GM06990 (cell line): ENCODE measurements at places on chromosomes 5 and 9.

GRCh38 chr5:8138884-8139283, 269.9 kb downstream of the MTRR start:
- no peak for DNase-seq

DNA sequence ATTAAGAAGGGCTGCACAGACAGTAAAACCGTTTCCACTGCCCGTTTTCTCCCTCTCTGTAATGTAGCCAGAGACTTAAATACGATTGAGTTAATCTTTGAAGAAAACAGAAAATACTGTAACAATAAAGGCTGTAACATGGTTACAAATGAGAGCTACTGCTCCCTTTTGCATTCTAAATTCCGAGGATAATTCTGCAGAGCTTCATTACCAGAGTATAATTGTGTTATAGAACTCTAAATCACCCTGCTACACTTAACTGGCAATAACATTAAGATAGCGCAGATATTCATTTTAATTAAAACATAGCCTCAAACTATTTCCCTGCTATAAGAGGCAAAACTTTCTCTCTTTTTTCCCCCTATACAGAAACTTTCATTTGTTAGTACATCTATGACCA, 283.7 kb upstream of the BRINP1 start:
- no peak for DNase-seq

DNA sequence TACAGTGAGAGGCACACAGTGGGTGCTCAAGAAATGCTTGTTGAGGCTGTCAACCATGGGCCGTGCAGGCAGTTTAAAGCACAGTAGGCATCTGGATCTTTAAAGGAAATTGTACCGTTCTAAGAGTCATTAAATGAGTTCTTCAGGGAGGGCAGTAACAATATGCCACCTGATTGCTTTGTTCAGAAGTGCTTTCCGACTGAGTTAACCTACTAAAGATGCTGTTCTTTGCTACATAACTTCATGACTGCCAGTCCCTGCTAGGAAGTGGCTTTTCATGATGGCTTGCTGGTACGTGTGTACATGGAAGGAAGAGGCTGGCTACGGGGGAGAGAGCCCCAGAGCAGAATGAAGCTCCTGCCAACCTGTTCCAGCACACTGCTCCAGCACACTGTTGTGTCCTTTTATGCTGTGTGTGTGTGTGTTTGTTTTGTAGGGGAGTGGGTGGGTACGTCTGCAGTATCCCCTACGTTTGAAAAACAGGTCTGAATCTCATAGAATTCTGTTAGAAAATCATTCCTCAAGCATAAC, 41.9 kb upstream of the PPP2R2B start:
- no peak for DNase-seq

GRCh38 chr5:141001446-141001843, 35.2 kb downstream of the PCDHAC2 start:
- no peak for DNase-seq

GRCh38 chr5:137896560-137896959, 7.3 kb downstream of the PKD2L2 start:
- no peak for DNase-seq

GRCh38 chr9:73844135-73844534, 653.0 kb upstream of the RORB start:
- DNase-seq, result no peak

- DNase-seq, result no peak
Measured at GRCh38 chr5:57386958-57387357, 95.7 kb downstream of the ACTBL2 start.

DNA sequence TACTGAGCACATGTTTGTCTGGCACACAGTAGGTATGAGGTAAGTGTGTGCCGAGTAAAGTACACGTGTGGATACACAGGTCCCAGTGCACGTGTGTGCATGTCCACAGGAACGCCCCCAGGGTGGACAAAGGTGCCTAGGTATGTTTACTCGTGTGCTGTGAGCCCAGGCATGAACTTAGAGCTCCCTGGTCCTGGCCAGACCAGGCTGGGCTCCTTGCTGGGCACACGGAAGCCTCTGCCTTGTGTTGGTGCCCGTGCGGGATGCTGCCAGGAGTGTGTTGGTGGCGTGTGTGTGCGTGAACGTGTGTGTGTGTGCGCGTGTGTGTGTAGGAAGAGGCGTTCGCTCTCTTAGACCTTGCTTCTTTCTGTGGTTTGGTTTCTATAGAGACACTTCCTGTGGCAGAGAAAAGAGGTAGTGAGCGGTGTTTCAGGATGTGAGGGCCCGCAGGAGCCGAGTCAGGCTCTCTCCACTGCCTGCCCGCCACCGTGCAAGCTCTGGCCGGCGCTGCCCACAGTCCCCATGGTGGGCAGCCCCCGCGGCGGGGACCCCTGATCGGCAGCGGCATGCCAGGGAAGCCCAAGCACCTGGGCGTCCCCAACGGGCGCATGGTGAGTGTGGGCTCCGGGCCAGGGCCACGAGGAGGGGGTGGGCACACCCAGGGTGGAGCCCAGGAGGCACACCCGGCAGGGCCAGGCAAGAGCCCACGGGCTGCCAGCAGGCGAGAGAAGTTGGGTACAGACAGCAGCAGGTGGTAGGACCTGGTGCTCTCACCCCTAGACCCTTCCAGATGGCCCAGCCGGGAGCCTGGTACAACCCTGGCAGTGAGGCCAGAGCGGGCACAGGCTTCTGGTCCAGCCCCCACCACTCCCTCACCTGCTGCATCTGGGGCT, at the start of gene RGS14:
RGS14 (plus strand) TSS at position 466 of the 893 bp plus-strand sequence; CDS start at position 567, 101 bp downstream.
- DNase-seq, result peak; percentile 80

GRCh38 chr9:72144756-72145492, 4.3 kb upstream of the GDA start:
- no peak for DNase-seq

DNA sequence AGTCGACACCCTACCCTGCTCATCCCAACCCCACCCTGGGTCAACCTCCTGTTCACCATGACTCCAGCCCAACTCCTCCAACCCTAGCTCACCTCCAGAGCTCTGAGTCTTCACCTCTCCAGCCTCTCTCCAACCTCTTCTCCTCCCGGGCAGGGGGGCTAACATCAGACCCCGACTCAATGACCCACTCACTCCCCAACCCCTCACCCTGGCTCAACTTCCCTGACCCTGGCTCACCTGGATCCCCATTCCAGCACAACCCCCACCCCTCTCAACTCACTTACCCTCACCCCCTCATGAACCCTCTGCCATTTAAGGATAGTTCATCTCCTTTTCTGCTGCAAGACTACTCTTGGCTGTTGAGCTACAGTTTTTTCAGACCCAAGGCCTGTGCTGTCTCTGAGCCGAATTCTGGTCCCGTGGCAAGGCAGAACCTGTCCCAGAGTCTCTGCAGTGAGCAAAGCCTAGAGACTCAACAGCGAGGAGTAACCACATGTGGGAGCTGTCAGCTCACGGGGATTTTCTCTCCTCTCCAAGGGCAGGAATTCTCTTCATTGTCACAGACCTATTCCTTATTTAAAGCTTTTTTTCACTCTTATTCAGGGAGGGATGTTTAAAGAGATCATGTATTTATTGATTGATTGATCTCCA, 29.8 kb downstream of the ANKRD33B start:
- no peak for DNase-seq

DNA sequence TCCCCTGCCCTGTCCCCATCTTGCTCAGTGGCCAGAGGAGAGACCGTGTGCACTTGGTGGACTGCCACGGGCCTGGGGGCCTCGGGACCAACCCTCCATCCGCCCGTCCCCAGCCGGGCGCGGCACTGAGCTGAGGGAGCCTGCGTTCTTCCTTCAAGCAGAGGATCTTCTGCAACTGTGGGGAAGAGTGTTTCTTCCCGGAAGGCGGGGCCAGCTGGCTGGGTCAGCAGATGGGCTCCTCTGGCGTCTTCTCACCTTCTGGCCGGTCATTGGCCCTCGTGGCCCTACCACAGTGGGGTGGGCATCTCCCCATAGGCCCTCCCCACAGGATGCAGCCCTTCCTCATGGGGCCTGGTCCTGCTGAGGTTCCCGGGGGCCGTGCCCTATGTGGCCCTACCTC, 17.4 kb downstream of the RXRA start:
- no peak for DNase-seq

- DNase-seq, result no peak
Measured at GRCh38 chr5:170225326-170226128, 7.3 kb upstream of the C5orf58 start.

DNA sequence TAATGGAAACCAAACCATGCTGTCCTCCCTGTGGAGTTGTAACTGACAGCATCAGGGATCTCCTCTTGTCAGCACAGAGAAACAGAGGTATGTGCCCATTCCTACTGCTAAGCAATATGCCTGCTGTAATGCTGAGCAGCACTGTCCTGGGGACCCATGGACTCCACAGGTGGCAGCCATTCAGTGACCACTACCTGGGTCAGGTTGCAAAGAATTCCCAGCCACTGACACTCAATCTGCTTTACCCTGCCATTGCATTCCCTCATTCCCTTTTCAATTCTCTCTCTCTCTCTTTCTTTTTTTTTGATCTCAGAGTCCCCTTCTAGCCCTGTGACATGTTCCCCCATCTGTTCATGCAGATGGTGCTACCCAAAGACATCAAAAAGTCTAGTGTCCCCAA, 104.1 kb downstream of the GABRB2 start:
- DNase-seq, result no peak

GRCh38 chr5:110525762-110526161, 200.7 kb downstream of the TMEM232 start:
- no peak for DNase-seq

DNA sequence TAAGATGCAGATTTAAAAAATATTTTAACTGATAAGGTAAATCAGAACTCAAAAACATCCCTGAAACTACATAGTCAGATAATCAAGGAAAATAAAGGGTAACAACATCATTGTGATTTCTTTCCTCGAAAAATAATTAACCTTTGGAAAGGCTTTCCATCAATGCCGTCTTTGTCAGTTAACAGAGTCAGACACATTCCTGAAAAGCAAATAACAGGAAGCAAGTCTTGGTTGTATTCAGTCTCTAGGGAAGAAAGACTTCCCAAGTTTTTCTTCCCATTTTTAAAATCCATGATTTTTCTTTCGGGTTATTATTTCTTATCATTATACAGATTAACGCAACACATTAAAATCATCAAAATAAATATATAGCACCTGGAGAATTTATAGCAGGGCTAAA, 256.4 kb upstream of the CDH6 start:
- no peak for DNase-seq

- DNase-seq, result no peak
Measured at GRCh38 chr5:138455232-138455930, 9.9 kb upstream of the EGR1 start.

DNA sequence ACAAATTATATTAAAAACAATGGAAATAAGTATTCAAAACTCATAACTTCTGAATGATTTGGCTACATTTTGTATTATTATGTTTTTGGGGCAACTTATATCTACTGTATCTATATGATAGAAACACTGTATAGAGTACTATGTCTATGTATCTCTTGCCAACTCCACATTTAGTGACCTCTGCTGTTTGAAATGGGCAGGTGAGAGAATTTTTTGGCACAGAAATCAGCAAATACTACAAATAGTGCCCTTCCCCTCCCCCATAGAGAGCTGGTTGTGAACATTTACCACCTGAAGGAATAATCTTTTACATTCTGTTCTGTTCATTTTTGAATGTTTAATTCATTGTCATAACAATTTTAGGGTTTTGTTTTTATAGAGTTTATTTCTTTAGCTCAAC, 545.3 kb downstream of the PDE4D start:
- DNase-seq, result no peak

DNA sequence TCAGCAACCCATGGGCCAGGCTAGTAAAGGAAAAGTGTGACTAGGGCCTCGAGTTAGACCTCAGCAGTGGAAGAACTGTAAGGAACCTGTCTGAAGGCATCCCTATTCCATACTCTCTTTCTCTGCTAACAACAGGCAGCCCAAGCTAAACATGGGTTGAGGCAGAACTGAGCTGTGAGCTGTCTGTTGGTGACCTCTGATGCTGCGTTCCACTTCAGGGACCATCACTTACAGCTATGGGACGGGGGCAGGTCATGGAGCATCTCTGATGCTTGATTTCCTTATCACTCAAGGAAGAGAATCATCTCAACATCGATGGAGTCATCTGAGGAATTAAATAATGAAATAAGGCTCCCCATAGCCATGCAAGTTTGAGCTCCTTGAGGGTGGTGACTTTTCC, 174.8 kb downstream of the ACTL7B start:
- DNase-seq, result no peak

DNA sequence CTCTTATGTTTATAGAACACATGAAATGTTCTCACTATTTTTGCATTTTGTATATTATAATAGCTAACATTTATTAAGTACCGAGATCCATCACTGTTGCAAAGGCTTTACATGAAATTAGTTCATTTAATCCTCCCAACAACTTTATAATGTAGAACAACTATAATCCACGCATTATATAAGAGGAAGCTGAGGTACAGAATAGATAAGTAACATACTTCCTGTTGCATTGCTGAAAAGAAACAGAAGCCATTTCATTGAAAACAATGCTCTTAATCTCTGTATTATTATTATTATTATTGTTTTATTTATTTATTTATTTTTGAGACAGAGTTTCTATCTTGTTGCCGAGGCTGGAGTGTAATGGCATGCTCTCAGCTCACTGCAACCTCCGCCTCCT, 7.9 kb upstream of the INSYN2B start:
- DNase-seq, result no peak

- DNase-seq, result no peak
Measured at GRCh38 chr5:56566374-56567249, 248.7 kb upstream of the MAP3K1 start.

DNA sequence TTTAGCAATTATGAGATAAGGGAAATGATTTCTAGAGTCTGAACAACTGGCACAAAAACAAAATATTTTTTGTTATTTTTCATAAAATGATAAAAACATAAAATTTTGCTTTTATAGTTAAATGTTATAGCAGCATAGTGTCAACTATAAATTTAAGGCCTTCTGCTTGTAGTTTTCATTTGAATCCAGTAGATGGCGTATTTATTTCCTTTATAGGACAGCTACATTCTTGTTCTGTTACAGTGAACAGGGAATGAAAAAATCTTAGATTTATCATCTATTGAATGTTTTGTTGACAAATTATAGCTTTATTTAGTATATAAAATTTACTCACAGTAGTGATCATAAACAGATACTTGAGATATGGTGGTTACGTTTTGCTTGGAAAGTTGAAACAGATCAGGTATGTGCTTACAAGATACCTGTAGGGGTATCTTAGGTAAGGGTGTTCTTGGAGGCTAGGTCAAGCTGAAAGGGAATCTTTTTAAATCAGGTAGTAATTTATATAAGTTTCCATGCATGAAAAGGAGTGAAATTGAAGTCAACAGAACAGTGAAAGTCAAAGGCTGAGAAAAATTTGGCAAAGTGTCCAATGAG, 239.3 kb upstream of the GRIN3A start:
- peak; percentile 1 for DNase-seq

DNA sequence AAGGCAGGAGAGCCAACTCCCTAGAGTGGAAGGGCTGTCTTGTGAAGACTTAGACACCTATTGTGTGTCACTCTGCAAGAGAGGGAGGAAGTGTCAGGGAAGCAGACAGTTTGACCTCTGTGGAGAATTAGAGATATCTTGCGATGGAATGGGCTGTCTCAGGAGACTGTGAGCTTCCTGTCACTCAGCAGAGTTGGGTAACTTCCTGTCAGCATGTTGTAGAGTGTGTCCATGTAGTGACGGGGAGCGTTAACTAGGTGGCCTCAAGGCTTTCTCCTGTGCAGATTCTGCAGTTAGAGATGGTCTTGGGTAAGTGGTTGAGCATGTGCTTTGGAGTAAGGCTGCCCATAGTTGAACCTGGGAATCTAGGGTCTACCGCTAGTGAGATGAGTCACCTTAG, 136.5 kb downstream of the KIF4B start:
- no peak for DNase-seq

GRCh38 chr5:152427721-152428120, 22.6 kb upstream of the NMUR2 start:
- no peak for DNase-seq

GRCh38 chr5:172664681-172665541, 23.8 kb downstream of the NEURL1B start:
- DNase-seq, result no peak
